ENCODE measurements at places on chromosomes 1 and 21.

- no peak for DNase-seq
Observed at GRCh38 chr1:43671626-43672330, 21.8 kb downstream of the KDM4A start.

DNA sequence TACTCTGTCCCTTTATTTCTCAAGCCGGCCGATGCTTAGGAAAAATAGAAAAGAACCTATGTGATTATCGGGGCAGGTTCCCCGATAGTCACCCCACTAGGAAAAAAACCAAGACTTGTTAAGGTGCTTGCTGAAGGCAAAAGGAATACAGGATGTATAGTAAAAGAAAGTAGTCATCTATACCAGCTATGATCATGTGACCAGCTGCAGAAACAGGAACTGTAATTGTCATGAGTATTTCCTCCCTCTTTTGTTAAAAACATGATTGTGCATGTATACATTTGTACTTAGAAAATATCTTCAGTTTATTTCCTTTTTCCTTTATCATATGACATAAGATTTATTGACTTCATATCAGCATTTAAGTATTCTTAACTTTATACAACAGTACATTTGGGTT, 30.5 kb downstream of the PIGK start:
- DNase-seq = no peak

DNA sequence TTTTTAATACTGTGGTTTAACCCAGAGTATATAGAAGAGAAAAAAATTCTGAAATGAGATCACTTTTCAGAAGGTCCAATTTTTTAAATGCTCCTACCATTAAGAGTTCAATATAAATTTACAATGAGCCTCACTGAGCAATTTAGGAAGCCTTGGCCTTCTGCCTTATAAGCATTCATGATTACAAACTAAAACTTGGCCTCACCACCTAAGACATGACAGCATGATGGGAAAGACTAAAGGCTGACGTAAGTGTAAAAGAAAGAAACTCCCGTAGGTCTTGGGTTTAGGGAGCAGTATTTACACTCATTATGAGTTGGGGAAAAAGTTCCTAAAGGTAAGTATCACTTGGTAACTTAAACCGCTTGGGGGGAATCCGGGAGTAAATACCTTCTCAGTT, 70.7 kb upstream of the ESRRG start:
- DNase-seq = no peak

GRCh38 chr1:155966135-155966534, 12.2 kb downstream of the ARHGEF2 start:
- DNase-seq = no peak

GRCh38 chr21:33916200-33916567, 580 bp upstream of the ATP5PO start:
- no peak for DNase-seq

GRCh38 chr1:213414911-213415310, 363.9 kb downstream of the RPS6KC1 start:
- DNase-seq = no peak

- no peak for DNase-seq
Observed at GRCh38 chr1:12475947-12476346, 142.1 kb downstream of the DHRS3 start.

GRCh38 chr1:216306830-216307229, 116.4 kb downstream of the USH2A start:
- no peak for DNase-seq

- no peak for DNase-seq
Observed at GRCh38 chr1:95216292-95216990, 17.6 kb upstream of the RWDD3 start.

DNA sequence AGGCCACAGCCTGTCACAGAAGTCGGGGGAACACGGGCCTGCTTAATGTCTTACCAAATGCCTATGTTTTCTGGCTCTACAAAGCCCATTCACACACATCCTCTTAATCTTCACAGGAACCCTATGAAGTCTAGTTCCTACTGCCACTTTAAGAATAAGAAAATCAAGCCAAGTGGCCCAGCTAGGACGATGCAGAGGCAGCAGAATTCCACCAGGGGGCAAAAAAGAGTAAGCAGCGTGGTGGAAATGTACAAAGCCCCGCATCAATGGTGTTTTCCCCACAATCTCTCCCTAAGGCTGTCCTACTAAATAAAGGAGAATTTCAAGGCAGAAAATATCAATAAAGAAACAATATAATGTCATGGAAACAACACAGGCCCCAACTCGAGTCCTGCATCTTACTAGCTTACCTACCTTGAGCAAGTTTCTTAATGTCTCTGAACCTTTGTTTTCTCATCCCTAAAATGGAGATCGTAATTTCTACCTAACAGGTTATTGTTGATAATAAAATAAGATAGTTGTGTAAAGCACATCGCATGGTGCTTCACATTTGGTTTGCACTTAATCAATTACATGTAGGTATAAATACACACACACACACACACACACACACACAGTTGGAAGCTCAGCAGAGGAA, 21.4 kb downstream of the SEC16B start:
- no peak for DNase-seq

DNA sequence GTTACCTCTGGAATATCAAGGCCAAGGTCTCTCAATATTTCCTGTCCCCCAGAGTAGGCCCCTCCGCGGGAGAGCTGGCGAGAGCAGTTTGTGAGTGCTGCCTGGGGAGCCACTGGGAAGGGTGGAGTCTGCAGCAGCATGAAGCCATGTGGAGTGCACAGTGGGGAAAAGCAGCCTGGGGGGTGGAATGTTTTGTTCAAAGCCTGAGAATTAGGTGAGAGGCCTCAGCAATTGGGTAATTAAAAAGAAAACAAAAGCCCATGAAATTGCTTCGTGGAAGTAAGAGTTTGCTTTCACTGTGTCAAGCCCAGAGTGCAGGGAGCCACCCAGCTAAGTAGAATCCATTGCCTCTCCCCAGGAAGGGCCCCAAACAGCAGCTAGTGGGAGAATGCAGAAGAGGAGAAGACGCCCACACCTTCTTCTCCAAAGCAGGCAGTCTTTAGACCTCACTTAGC, 30.2 kb upstream of the DISC1 start:
- DNase-seq = no peak

DNA sequence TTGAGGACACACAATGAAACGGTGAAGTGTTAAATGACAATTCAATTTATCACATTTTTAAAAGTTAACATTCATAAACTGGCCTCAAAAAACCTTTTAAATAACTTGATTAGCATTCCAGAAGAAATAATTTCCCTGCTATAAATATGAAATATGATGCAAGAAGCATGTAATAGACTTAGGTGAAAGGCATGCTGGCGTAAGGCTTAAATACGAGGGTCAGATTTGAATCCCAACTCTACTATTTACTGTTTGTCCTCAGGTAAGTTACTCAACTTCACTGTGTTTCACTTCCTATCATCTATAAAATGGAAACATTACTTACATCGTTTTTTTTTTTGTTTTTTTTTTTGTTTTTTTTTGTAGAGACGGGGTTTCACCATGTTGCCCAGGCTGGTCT, 40.8 kb downstream of the EPRS1 start:
- DNase-seq = no peak

GRCh38 chr21:25342816-25343215, 264.5 kb downstream of the MRPL39 start:
- no peak for DNase-seq

DNA sequence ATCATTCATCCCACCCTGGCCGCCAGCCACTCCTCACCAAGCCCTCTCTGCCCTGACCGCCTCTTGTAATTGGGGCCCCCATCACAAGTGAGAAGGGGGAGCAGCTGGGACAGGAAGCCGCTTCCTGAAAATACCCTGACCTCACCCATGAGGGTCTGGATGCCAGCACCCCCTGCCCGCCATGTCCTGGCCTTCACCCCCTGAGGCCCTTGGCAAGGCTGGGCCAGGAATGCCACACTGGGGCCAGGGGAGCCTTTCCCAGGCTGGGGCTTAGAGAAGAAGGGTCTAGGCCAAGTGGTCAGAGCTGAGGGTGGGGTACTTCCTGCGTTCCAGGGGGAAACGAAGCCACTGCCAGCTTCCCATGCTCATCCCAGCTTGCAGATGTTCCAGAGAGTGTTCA, 60.5 kb downstream of the TAS1R2 start:
- no peak for DNase-seq

GRCh38 chr1:39833121-39833520, 44.5 kb upstream of the BMP8B start:
- DNase-seq = no peak

DNA sequence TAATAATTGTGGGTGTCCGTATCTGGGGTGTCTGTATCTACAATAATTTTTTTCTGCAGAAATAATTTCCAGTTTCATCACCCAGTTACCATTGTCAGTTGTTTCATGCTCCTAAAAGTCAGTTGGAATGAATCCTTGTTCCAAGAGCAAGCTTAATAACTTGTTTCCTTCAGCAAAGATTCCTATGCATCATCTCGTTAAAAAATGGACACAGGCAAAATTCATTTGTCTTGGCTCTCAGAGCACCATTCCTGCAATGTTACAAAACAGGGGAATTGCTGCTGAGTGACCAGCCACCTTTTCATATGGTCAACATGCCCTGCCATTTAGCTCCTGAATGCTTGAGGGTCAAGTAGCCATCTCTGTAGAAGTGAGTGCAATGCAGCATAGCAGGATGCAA, 393.4 kb downstream of the KCNT2 start:
- DNase-seq = no peak

Data from stimulated activated CD4-positive, alpha-beta T cell treated with anti-CD3 and anti-CD28 coated beads, Interleukin-4, amount 100 ng/mL, for 4 hours (primary cell).